ENCODE measurements at places on chromosomes 13 and 19.

DNA sequence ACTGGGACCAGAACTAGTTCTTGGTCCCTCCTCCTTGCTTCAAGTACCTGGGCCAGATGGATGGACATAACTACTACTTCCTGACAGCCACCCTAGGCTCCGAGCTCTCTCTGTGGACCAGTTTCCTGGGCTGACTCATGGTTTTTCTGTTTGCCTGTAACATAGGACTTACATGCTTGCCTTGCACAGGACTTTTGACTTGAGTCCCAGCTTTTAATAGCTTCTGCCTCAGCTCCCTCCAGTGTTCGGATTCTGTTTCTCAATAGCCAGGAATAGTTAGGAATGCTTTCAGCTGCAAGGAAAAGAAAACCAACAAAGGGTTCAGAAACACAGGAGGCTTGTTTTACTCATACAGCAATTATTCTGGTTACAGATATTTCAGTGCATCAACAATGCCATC is 405.9 kb downstream of the ZNF536 start:
- DNase-seq = no peak

- DNase-seq = no peak
Observed at GRCh38 chr13:111322916-111323331, 2.5 kb downstream of the TEX29 start.

- DNase-seq = no peak
Observed at GRCh38 chr13:113309473-113309872, 12.4 kb downstream of the LAMP1 start.

- no peak for DNase-seq
Observed at GRCh38 chr13:63446329-63446728, 2030.7 kb upstream of the PCDH20 start.

GRCh38 chr19:7729211-7729610 is 2.7 kb downstream of the CLEC4G start:
- DNase-seq = no peak

DNA sequence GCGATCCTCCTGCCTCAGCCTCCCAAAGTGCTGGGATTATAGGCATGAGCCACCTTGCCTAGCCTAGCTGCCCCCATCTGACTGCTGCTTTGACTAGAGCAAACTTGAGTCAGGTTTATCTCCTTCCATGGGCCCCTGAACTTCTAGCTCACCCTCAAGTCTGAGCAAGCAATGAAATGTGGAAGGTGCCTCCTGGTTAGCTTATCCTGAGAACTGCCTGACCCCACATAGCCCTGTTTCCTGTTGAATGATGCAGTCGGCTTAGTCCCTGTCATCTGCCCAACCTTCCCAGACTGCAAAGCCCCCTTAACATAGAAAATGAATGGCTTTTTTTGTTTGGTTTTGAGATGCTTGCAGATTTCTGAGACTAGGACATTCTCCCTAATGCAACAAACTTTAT is 8.9 kb upstream of the TMEM160 start:
- no peak for DNase-seq

GRCh38 chr19:41416194-41416674 is 10.9 kb downstream of the B3GNT8 start:
- DNase-seq = no peak

- DNase-seq = no peak
Observed at GRCh38 chr13:97435323-97435722, 1.4 kb downstream of the RAP2A start.

DNA sequence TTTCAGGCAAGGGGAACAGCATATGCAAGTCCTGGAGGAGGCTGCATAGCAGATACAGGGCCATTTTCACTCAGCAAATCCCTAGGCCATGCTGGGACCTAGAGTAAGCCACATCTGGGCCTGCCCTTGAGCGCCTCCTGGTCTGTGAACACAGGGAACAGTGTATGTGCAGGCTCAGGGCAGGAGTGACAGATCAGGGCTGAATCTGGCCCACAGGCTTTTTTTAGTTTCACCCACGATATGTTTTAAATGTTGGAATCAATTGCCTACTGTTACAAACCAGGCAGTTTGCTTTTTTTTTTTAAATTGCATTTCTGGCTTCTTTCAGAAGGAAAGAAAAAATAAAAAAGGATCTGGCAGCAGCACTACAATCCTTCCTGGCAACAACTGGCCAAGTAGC is 1.5 kb upstream of the TMEM145 start:
- no peak for DNase-seq

DNA sequence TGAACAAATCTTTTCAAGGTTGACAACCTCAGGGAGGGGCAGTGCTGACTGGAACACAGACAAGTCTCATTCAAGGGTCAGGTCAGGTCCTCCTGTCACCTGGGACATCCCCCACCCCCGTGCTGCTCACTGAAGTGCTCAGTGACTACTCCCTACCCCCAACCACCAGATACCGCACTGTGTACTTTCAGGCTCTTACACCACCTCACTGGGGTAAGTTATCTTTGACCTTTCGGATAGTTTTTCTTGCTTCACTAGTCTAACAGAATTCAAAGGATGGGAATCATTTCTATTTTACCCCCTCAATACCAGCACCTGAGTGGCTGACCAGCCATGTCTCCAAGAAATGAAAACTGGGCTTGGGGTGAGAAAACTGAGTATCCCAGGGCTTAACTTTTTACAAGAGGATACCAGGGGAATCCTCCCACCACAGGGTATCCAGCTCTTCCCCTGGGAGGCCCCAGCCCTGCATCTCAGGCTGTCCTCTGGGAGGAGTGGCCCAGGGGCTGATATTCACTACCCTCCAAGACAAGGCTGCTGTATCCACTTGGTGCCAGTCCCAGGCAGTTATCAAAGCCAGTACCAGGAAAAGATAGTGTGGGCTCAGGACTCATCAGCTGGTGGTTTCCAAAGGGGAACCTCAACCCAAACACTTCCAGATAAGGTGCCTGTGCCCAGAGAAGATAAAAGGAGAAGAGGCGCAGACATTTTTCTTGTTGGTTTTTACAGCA is 2.1 kb downstream of the ZNF563 start:
- DNase-seq = no peak

GRCh38 chr19:15464394-15465385 is at the start of gene RASAL3:
Gene RASAL3, minus strand, starts transcription at chr19:15464544. Its CDS starts 186 bp downstream, at chr19:15464358.
- DNase-seq = no peak

GRCh38 chr19:18338541-18338940 is 1.9 kb upstream of the PGPEP1 start:
- DNase-seq = no peak

DNA sequence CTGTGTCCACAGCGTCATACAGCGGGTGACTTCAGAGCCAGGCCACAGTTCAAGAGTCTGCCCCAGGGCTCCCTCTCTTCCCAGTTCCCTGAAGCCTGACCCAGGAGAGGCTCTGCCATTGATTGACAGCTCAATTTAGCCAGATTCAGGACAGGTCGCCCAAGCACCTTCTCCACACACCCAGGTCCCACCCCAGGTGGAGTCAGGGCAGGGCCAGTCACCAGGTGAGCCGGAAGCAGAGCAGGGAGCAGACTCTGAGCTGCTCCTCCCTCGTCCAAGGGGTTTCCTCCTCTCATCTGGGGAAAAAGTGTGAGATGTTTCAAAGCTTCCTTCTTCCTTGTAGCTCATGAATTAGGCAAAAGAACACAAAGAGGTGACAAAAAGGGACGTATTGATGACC is 5.6 kb downstream of the CEACAM7 start:
- no peak for DNase-seq

GRCh38 chr13:60689076-60689475 is 292.1 kb downstream of the TDRD3 start:
- no peak for DNase-seq

DNA sequence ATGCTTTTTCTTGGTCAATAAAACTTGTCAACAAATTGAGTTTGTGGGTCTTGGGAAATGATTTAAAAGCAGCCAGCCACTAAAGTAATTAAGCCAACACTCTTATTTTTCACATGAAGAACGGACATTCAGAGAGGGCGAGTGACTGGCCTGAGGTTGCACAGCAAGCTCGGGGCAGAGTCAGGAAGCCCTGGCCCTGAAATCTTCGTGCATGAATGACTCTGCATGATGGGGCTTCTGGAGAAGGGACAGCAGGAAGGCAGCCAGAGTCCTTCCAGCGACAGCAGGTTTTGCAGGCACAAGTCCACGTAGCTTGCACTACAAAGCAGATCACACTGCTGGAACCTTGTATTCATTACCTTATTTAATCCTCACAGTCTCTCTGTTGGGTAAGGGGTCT is 232.5 kb downstream of the ZNF536 start:
- DNase-seq = no peak

- DNase-seq = peak; percentile 90
Observed at GRCh38 chr13:20174656-20175405, 14.0 kb upstream of the GJA3 start.

- DNase-seq = peak; percentile 96
Observed at GRCh38 chr19:20776083-20777076, at the start of gene ZNF66. Gene ZNF66, plus strand, starts transcription at chr19:20776304. Its CDS starts 144 bp downstream, at chr19:20776448.

DNA sequence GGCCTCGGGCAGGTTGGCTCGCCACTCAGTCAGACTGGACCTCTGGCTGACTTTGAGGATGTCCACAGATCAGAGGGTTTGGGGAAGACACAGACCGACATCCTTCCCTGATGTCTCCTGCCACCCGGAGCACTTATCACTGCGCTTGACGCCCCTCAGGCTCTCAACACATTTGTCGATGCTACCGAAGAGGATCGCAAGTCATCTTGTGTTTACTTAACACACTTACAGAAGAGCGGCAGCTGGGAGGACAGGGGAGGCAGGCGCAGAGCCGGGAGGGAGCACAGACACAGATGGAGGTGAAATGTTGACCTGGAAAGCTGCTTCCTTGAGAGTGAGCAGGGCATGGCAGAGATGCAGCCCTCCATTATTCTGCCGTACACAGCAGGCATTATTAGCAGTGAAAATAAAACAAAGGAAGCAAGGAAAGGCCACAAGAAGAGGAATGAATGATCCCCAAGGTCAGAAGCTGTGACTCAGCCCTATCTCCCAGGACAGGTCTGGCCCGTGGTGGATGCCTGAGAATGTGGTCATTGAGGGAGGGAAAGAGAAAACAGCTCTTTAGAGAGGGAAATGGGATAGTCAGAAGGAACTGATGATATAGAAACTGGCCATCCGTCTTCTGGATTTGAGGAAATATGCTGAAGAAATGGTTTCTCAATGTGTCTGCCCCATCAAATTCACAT is 549.5 kb upstream of the ARGLU1 start:
- DNase-seq = no peak

DNA sequence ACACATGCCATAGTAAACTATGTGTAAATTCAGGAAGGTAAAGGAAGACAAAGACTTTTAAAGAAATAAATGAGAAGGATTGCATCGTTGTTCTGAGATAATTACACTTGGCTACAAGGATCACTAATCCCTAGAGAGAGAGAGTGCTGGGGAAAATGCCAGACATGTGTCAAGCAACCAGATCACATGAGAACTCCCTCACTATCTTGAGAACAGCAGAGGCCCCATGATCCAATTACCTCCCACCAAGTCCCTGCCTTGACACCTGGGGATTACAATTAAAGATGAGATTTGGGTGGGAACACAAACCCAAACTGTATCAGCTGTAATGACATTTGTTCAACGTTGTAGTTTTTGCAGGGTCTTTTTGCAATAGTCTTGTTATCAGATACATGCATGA is 1600.9 kb upstream of the MIR17HG start:
- no peak for DNase-seq

DNA sequence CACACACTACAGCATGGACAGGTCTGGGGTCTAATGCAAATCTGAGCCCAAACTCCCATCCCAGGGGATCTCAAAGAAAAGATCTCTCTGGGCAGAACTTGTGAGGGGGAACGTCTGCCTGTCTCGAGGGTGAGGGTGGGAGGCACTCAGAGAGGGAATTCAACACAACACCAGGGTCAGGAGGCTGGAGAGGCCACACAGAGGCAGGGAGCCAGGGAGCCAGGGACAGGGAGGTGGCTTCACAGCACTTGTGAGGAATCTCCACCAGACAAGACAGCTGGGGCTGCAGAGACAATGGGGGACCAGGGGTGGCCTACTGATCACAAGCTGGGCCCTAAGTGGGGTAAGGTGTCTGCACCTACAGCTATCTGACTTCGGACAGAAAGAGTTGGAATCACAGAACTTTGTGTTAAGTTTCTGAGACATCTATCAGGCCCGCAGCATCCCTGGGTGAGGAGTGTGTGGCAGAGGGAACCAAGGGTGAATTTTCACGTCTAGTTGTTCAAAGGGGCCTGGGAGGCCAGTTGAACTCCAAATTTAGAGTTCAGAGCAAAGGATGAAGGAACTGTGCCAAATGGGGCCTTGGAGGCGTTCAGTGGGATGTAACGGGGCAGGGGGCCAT is 12.7 kb upstream of the AKAP8L start:
- DNase-seq = no peak

DNA sequence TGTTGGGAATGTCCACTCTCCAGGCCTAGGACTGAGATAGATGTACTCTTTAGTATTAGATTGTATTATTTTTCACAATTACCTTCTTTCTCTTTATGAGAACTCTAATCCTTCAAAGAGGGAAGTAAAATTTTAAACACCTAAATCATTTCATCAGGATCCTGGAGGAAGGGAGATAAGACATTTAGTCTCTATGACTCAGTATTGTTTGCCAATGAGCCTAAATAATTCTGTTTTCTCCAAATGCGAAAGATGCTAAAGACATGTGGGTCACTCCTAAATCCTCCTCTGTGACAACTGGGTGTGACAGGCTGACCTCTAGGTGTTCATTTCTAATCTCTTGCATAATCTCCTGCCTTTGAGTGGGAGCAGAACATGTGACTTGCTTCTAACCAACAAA is 1736.6 kb upstream of the MIR17HG start:
- no peak for DNase-seq

DNA sequence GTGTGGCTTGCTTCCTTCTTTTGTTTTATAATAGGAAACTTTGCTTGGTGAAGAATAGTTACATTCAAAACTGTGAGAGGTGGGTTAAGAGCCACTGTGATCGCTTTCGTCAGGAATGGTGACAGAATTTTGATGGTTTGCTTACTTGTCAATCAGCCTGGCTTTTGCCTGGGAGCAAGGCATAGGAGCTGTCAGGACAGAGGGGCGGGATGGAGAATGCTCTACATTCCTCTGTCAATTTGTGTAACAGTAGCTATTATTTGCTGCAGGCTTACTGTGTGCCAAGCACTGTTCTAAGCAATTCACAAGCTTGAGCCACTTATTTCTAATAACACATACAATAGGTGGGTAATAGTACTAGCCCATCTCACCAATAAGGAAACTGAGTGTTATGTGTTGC is 28.1 kb upstream of the TNFSF11 start:
- DNase-seq = no peak

- no peak for DNase-seq
Observed at GRCh38 chr13:111323950-111324651, 3.7 kb downstream of the TEX29 start.
